Frontal cortex (tissue), 4 donors: ENCODE measurements at places on chromosomes 1 and 21.

- no peak for DNase-seq
These were observed 31.8 kb upstream of the ZNF644 start for GRCh38 chr1:91053630-91054029.

- DNase-seq = no peak
These were observed 291.8 kb downstream of the CHRM3 start for GRCh38 chr1:239678181-239678580.

- DNase-seq = no peak
These were observed 217.8 kb upstream of the ZRANB2 start for GRCh38 chr1:71298633-71299032.

DNA sequence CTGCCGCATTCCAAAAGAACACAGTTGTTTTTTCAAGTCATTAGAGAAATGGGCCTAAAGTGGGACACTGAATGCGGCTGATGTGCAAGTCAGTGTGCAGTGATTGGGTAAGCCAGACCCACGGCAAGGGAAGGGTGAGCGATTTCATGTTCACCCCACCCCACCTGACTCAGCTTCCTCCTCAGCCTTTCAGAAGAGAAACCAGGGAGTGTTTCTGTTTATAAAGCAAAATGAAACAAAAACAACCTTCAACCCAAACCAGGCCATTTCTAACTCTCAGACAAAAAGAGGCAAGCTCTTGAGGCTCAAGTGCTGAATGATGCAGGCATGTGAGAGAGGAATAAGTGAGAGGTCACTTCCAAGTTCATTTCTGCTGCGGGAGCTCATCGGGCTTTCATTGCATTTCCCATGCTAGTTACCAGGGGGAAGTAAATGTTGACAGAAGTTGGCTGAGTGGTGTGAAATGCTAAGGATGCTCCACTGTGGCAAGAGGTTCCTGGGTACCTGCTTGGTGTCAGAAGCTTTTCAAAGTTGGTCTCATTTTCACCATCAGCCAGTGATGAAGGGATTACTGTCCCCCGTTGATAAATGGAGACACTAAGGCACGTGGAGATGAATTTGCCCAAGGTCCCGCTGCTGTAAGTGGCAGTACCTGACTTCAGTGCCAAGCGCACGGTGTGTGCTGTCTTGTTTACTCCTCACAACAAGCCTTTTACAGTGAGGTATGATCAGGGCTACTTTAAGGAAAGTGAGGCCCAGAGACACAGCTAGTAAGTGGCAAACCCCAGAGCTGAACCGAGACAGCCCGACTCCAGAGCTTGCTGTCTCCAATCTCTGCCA is 29.1 kb downstream of the STPG1 start:
- DNase-seq = no peak

GRCh38 chr1:173426057-173426456 is 51.1 kb upstream of the PRDX6 start:
- no peak for DNase-seq

- DNase-seq = peak; percentile 24
These were observed 408 bp downstream of the LMO4 start for GRCh38 chr1:87329051-87329525.

GRCh38 chr21:29091033-29091432 is 17.6 kb upstream of the CCT8 start:
- DNase-seq = no peak
